ENCODE measurements at places on chromosomes 12 and 14.

DNA sequence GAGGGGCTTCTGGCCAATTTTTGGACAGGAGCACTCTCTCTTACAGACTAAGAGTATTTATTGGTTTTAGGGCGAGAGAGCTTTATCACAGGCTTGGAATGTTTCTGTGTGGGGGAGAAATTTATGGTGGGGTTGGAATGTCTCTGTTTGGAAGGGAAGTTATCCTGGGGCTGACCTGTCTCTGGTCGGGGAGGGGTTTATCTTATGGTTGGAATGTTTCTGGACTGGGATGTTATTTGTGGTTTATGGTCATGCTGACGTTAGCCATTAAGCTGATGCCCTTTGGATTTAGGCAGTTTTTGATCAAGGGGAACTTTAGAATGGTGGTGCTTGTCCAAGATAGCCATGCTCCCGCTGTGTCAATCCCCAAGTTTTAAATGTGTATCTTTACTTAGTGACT is 614.8 kb downstream of the DIO2 start:
- DNase-seq: no peak

- peak; percentile 30 for DNase-seq
Measured at GRCh38 chr12:55933169-55933798, 2.3 kb downstream of the DGKA start.

DNA sequence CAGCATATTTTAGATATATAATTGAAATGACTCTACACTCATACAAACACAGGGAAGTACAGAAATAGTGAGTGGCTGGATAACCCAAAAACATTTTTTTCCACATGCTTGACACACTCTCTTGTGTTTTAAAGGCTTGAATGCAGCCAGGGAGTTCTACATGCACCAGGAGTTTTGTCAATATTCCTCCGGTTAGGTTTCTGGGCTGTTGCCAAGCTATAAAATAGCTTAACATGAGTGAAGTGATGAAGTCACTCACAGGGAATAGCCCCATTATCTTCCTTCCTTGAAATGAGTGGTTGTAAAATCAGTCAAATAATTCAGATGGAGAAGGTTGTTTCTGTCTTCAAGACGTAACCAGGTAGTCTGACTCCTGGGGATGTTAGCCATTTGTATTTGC is 582.7 kb downstream of the SLC6A15 start:
- no peak for DNase-seq

GRCh38 chr14:103198131-103199105 is 75.2 kb downstream of the TNFAIP2 start:
- DNase-seq: no peak

GRCh38 chr12:42145197-42145549 is 499 bp upstream of the GXYLT1 start:
- DNase-seq: peak; percentile 67

GRCh38 chr14:68519671-68520187 is 273.1 kb downstream of the ZFP36L1 start:
- DNase-seq: no peak

GRCh38 chr14:76773188-76773885 is 12.1 kb downstream of the VASH1 start:
- DNase-seq: peak; percentile 32

GRCh38 chr12:107560899-107561285 is 124.7 kb upstream of the PWP1 start:
- DNase-seq: no peak

DNA sequence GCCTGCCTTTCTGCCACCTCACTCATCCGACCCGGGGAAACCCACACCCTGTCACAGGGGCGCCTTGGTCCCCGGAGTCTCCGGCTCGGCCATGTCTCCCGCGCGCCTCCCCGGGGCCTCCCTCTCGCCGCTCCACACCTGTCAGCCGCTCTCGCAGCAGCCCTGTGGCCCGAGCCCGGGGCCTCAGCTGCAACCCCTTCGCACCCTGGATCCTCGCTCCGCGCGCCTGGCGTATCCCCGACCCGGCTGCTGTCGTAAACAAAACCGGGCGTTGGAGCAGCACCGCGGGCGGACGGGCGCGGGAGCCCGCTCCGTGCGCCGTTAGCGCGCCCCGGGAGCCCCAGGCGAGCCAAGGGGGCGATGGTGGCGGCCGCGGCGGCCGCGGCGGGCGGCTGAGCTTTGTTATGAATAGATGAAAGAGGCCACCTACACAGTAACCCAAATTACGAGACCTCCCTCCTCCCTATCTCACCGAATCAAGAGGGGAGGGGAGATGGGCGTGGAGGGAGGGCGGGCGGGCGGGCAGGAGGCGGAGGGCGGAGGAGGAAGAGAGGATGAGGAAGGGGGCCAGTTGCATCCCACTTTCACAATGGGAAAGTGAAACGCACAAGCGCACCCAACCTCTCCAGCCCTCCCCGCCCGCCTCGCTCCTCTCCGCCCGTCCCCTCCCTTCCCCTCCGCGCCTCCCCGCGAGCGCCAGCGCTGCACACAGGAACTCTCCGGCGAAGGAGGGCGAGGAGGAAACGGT is at the start of gene PLXNC1:
TSS of gene PLXNC1 (plus strand) at position 587 of the 748 bp plus-strand sequence. CDS start 395 bp downstream, outside the sequence.
- DNase-seq: peak; percentile 76

- peak; percentile 96 for DNase-seq
Measured at GRCh38 chr14:72742118-72742837, 151.6 kb downstream of the DPF3 start.

DNA sequence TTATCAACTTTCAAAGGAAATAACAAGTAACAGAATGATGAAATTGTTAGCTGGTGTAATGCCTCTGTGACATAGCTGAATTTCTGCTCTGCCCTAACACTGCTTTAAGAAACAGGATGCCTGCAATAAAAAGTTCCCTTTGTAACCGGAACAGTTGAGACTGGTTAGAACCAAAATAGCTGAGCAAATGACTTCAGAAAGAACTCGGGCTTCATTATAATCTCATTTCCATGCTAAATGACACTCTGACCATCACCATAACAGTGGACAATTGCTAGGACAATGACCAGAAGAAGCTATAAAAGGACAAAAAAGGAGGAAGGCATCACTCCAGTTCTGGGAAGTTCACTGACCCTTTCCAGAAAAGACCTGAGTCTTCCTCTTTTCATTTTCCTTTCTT is 23.5 kb upstream of the PYGL start:
- DNase-seq: no peak

Data from erythroblast (primary cell).